Gastrocnemius medialis (tissue), 4 donors: ENCODE measurements at places on chromosomes 5 and 9. TPM values are rescaled to one million over a fixed set of nuclear protein-coding genes. Genes with fewer than 3 reads are reported as not detected.

Gene NMUR2
- not detected for total RNA-seq

Gene ITGA1
- total RNA-seq, result 15.9 TPM

DNA sequence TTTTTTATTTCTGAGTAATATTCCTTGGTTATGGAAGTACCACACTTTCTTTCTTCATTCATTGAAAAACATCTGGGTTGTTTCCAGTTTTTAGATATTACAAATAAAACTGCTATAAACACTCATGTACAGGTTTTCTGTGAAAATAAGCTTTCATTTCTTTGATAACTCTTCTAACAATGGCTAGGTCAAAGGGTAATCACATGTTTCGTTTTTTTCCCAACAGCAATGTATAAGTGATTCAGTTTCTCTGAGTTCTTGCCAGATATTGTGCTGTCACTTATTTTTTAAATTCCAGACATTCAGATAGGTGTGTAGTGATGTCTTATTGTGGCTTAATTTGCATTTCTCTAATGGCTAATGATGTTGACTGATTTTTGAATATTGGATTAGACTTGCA, 16.7 kb upstream of the TNPO1 start:
- no peak for DNase-seq
- H3K27ac ChIP-seq, result no peak overlapping the region
- no peaks in the 10 kb centered on the region for H3K36me3 ChIP-seq
- H3K27me3 ChIP-seq, result no peaks in the 10 kb centered on the region
- H3K4me3 ChIP-seq, result no peak overlapping the region

DNA sequence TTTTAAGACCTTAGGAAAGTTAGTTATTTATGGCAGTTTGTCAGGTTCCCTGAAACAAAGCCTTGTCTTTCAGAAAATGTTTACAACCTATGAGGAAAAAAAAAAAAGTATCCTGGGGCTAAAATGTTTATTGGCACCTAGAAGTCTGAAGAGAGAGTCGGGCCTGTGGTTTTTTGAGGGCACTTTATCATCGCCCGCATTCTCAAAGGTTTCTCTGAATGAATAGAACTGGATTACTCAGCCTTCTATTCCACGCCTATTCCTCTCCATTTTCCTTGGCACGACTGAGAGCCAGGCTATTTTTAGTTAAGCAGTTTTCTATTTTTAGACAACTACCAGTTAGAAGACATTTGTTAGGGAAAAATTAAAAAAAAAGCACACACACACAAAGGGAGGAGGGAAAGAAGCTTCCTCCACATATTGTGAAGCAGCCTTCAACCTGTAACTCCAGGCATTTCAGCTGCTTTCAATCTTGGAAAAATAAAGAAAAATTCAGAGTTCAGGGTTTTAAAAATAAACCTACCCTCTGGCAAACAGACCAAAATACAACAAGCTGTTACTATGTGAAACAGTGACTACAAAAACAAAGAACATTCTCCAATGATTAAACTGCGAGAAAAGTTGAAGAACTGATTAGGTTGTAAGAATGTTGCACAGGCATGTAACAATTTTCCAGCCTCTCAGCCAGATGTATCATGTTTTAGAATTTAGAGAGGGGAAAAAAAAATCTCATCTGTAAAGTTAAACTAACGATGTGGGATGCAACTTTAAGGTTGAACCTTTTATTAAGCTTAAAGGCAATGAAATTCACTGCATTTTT, 97.0 kb downstream of the MEF2C start:
- no peaks in the 10 kb centered on the region for H3K36me3 ChIP-seq
- H3K4me1 ChIP-seq, result peaks cover 47% of the 10 kb centered on the region
- H3K4me3 ChIP-seq, result peak overlapping the region; percentile 29
- peak; percentile 49 for DNase-seq
- no peaks in the 10 kb centered on the region for H3K27me3 ChIP-seq

Gene DND1
- total RNA-seq, result 1.8 TPM

GRCh38 chr5:31196309-31196708, 2.8 kb downstream of the CDH6 start:
- H3K4me1 ChIP-seq, result no peaks in the 10 kb centered on the region
- H3K4me3 ChIP-seq, result no peak overlapping the region
- no peak for DNase-seq
- peaks cover 35% of the 10 kb centered on the region for H3K27me3 ChIP-seq

DNA sequence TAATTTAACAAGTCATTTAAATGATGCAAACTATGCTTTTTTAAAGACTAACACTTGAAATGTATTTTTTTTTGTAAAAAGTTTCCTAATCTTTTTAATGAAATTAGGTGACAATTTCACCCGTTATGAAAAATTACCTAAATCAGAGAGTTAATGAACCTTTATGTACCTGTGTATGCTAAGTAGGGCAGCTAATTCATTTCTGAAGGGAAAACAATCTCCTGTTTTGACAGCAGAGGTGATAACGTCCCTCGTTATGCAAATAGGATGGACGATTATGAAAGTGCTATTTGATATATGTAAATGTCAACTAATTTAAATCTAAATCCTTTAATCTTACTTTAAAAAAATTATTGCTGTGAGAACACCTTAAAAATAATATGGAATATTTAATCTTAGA, 58.8 kb downstream of the MEF2C start:
- H3K4me3 ChIP-seq, result no peak overlapping the region
- peaks cover 94% of the 10 kb centered on the region for H3K4me1 ChIP-seq
- no peak for DNase-seq

- no peaks in the 10 kb centered on the region for H3K36me3 ChIP-seq
- H3K27me3 ChIP-seq, result no peaks in the 10 kb centered on the region
- H3K27ac ChIP-seq, result no peak overlapping the region
- H3K4me3 ChIP-seq, result no peak overlapping the region
Observed at GRCh38 chr5:3736466-3736865, 140.8 kb downstream of the IRX1 start.

DNA sequence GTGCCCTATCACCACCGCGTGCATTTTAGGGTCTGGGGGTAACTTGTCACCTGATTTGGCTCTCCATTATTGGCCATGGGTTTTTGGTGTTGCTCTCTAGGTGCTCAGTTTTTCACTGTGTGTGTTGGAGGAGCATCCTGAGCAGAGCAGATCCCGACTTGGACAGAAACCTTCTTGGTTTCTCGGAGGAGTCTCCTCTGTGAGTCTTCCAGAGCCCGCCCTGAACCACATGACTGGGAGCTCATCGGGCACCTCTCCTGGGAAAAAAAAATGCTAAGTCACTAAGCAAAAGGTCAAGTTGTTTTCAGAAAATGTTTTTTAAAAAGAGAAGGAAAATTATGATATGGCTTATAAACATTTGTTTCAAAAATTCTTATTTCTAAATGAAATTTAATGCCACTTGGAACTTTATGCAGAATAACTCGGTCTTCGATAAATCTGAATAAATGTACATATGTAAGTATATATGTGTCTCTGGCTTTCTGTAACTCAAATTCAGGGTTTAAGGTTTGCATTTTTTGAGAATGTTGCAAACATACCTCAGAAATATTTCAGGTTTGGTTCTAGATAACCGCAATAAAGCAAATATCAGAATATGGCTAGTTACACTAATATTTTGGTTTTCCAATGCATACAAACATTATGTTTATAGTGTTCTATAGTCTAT, 255.2 kb downstream of the AUH start:
- no peak overlapping the region for H3K4me3 ChIP-seq
- peaks cover 2% of the 10 kb centered on the region for H3K4me1 ChIP-seq
- no peaks in the 10 kb centered on the region for H3K27me3 ChIP-seq
- no peak overlapping the region for H3K27ac ChIP-seq
- H3K36me3 ChIP-seq, result no peaks in the 10 kb centered on the region
- DNase-seq, result no peak

GRCh38 chr5:111984044-111984443, 227.1 kb upstream of the NREP start:
- H3K4me3 ChIP-seq, result no peak overlapping the region
- H3K27ac ChIP-seq, result no peak overlapping the region
- H3K36me3 ChIP-seq, result no peaks in the 10 kb centered on the region
